ENCODE measurements at places on chromosomes 6 and 20.

GRCh38 chr6:103236923-103237322 lies 1622.8 kb downstream of the HACE1 start:
- no peak for DNase-seq

DNA sequence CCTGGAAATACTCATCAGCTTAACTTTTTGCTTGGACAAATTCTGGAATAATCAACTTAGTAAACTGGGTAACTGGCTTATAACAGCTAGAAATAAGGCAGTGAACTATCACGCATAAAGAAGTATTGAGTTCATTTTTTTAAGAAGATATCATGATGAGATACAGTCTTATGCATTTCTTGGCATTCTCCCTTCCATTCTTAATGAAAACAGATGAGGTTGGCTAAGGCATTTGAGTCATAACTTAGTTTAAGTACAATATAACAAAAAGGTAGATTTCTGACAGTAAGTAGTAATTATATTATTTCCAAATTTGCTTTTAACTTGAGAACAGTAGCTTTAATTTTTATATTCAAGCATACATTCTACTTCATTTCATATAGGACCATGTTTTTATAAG lies 56.1 kb downstream of the SAMD5 start:
- no peak for DNase-seq

DNA sequence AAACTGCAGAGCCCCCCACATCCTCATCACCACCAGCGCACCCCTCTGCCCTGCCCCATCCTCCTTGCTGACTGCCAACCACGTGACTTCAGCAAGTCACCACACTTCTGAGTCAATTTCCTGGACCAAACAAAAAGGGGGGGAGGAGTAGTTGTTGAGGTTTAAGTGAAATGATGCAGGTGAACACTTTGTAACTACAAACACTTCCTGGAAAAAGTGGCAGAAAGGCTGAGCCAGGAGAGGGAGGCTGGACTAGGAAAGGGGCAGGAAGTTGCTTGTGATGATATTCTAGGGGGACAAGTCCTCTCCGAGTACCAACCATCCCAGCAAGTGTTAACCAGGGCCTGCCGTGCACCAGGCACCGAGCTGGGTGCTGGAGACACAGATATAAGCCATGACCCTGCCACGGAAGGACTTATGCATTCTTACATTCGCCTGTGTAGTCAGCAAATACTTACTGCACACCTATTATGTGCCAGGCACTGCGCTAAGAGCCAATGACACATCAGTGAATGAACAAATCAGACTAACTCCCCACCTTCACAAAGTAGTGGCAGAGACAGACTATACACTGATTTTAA lies 67.3 kb downstream of the PREX1 start:
- peak; percentile 69 for DNase-seq

GRCh38 chr20:6140947-6141346 lies 18.1 kb upstream of the FERMT1 start:
- no peak for DNase-seq

DNA sequence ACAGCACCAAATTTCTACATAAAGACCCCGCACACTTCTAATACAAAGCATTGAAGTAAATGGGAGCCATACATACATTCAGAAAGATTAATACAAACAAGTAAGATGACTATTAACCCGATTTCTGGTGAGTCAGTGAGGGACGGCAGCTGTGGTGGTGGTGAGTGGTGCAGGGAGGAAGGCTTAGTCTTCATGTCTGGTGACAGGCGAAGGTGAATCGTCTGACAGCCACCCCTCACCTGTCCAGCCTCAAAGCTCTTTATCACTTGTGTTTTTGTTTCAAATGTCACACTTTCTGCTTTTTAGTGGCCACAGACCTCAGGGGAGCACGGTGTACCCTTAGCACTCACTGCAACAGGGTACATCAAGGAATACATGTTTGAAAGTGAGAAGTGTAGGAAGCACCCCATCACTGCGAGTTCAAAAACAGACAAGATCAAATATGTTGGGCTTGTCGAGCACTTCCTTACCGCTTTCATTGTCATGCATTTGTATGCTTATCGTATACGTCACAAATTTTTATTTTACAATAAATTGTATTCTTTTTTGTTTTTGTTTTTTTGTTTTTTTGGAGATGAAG lies 63.5 kb downstream of the IRF4 start:
- DNase-seq, result no peak

GRCh38 chr6:153086225-153086990 lies 44.7 kb downstream of the RGS17 start:
- DNase-seq, result no peak

- DNase-seq, result no peak
These were observed 12.9 kb downstream of the PPP1R16B start for GRCh38 chr20:38818113-38819065.

- DNase-seq, result no peak
These were observed 999.4 kb upstream of the GJE1 start for GRCh38 chr6:141133346-141133745.

DNA sequence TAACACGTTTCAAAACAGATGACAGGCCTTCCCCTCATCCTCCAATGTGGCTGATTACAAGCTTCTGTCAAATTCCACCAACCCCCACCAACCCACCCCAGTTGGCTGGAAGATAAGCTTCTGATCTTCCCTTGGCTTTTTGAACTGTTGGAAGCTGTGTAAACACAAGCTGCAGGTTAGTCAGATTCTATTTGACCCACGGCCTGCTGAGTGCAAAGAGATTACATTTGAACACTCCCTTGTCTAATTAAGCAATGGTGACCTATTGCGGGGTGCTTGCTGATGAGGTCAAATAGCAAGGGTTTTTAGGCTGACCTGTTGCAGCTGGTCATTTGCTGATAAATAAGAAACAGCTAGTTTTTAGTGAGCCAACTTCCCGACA lies 379.7 kb downstream of the BMP2 start:
- no peak for DNase-seq

- DNase-seq, result no peak
These were observed 8.9 kb upstream of the QKI start for GRCh38 chr6:163405412-163406309.

DNA sequence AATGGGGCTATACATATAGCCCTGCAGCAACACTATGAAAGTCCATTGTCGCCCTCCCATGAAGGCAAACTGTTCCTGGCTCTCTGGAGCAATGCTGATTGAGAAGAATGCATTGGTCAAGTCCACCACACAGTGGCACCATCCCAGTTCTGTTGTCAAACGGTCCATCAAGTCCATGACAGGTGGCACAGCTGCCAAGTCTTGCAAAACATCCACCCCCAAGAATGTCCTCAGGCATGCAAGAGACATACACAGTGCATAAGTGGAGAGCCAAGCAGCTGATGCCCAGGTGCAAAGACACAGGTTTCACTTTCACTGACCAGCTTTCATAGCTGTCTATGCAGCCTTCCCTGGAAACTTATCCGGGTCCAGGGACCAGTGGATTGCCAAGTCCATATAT lies 17.5 kb downstream of the ZNF391 start:
- DNase-seq, result no peak

GRCh38 chr6:43228951-43229802 lies at the start of gene DNPH1:
Gene DNPH1 (minus strand): TSS chr6:43229481. CDS start chr6:43229456, 25 bp downstream.
- DNase-seq, result peak; percentile 69

- peak; percentile 74 for DNase-seq
These were observed 49.4 kb upstream of the PTPN1 start for GRCh38 chr20:50460608-50461267.

DNA sequence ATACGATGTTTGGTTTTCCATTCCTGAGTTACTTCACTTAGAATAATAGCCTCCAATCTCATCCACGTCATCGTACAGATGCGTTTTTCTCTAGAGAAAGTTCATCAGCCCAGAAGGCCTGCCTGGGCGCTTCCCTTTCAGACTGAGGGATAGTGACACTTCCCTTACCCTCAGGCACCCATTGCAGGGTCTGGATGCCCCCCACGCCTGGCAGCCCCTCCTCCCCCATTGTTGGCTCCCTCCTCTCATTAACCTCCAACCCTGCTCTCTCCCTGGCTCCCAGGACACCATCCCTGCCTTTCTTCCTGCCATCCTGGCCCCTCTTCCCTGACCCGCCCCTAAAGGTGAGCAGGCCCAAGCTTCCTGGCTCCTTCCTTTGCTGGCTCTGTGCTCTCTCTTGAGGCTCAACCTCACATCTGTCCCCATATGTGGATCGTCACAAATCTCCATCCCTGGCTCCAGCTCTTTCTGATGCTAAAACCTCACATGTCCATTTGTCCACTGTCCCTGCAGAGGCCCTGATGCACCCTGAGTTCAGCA lies 145.2 kb downstream of the SYCP2 start:
- no peak for DNase-seq

- DNase-seq, result no peak
These were observed 4.9 kb upstream of the UBE2J1 start for GRCh38 chr6:89357390-89357789.

- DNase-seq, result no peak
These were observed 284.5 kb upstream of the CDYL start for GRCh38 chr6:4491501-4492260.

DNA sequence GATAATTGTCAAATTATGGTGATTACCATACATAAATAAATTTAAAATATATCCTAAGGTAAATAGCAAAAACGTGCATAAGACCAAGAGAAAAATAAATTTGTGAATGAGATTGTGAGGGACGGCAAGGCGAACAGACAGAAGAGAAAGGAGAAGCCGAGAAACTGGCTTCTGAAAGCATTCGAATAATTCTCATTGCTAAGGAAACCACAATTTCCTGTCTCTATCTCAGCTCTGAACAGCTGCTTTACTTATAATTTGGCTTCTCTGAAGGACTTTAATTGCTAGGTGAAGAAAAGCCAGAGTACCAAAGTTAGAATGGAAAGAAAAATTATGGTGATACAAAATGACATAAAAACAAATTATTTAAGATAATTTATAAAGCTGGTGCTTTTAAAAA lies 79.0 kb upstream of the RGS17 start:
- DNase-seq, result no peak

DNA sequence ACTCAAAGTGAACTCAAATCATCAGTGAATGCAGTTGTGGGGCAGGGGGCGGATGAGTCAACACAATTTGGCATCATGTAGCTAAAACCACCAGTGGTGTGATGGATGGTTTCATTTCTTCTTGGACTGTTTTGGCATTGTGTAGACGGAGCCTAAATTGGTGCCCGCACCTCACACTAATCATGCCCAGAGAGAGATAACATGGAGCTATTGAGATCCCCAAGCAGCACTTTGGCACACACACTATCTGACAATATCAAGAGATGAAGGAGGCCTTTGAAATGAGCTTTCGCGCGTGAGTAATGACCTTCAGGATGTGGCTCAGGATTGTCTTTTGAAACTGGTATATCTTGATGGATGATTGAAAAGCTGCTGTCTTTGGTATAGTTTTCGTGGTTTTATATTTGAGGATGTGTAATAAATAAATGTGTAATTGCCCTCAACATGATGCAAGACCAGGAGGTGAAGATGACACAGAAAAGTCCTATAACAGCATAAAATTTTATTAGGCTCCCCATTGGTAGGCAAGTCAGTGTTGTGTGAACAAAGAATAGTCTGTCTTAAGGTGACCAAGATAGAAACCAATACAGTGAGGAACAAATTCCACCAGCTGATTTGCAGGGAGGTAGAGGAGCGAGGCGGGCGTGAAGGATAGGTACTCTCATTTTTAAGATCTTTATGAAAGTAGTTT lies 174.2 kb downstream of the TSHZ2 start:
- DNase-seq, result no peak

DNA sequence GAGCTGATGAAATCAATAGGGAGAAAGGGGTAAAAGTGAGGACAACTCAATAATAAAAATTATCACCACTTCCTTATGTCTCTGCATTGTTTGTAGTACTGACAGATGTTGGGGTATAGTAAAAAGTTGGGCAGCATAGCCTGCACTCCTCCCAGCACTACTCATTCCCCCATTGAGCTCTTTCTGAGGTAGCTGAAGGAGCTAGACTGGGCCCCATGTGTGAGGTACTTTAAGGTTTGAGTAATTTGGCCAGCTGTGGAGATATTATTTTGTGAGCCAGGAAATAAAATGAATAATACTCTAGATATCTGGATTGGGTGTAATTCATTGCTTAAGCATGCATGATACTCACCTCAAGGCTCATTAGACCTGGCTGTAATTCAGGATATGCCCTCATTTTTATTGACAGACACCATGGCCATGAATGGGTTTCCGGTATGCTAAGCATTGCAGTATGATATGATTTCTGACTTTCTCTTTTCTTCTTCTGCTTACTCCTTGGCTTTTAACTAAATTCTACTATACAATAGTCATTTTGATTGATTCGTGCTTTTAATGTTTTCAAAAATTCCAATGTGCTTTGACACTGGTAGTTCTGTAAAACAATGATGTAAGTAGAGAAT lies 283.9 kb upstream of the RIMS1 start:
- no peak for DNase-seq

DNA sequence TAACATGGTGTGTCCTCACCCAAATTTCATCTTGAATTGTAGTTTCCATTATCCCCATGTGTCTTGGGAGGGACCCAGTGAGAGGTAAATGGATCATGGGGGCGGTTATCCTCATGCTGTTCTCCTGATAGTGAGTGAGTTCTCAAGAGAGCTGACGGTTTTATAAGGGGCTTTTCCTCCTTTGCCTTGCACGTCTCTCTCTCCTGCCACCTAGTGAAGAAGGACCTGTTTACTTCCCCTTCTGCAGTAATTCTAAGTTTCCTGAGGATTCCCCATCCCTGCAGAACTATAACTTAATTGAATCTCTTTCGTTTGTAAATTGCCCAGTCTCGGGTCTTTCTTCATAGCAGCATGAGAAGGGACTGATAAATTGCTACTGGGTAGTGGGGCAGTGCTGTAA lies 789.3 kb downstream of the FRK start:
- no peak for DNase-seq

GRCh38 chr6:131038597-131039344 lies 24.3 kb downstream of the EPB41L2 start:
- no peak for DNase-seq

- no peak for DNase-seq
These were observed 69.3 kb upstream of the SYNJ2 start for GRCh38 chr6:157912326-157912725.

- DNase-seq, result no peak
These were observed 115.5 kb downstream of the ERMARD start for GRCh38 chr6:169866668-169867521.

GRCh38 chr20:58982406-58983114 lies 1.5 kb downstream of the NELFCD start:
- DNase-seq, result no peak

- DNase-seq, result no peak
These were observed 91.0 kb upstream of the FOXA2 start for GRCh38 chr20:22675341-22675740.

DNA sequence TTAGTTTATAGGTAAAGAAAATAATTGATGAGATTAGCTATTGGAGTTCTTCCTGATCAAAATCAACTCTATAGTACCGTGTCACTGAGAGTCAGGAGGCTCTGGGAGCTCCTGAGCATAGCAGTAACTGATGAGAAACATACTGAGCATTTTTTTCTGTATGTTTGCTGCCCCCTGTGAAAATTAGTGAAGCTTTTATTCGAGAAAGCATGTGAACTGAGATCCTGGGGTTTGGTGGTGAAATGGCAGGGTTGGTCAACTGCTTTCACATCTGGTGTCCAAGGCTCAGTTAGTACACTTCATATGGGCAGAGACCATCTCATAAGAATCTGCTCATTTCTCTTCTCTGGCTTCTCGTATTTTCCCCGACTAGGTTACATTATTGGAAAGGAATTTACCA lies 4.1 kb upstream of the ABT1 start:
- no peak for DNase-seq

- no peak for DNase-seq
These were observed 91.7 kb downstream of the JARID2 start for GRCh38 chr6:15337582-15337981.

Measured in activated gamma-delta T cell treated with anti-CD3 and anti-CD28 coated beads, Interleukin-2, amount 50 U/mL, for 16 hours (primary cell).